Fibroblast of skin of right quadriceps (primary cell): ENCODE measurements at places on chromosomes 3 and 15.

DNA sequence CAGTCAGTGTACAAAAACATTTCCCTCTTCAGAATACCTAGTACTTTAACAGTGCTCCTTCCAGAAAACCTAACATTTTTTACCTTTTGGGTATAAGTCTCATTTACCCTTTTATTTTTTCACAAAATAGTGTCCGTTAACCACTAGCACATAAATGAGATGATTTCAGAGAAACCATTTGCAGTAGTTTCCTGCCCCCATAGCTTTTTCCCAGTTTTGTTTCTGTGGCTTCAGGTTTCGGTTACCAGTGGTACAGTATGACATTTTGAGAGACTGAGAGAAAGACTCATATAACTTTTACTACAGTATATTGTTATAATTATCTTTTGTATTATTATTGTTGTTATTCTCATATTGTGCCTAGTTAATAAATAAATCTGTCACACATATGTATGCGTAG is 6.2 kb upstream of the RBMS3 start:
- no peak for DNase-seq

DNA sequence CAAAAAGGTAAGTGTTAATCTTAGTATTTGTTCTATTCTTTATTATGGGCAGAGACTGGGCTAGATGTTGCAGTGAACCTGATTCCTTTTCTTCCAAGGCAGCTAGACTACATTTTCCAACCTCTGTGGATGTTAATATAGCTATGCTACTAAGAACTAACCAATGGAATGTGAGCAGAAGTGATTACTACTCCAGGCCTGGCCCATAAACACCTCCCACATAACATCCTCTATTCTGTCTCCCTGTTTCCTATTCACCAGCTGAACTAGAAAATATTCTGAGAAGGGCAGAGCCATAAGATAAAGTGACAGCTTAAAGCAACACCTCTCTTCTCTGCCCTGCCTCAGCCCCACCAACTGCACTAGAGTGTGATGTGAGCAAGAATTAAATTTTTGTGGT is 29.4 kb downstream of the CD200R1L start:
- DNase-seq: peak; percentile 35

DNA sequence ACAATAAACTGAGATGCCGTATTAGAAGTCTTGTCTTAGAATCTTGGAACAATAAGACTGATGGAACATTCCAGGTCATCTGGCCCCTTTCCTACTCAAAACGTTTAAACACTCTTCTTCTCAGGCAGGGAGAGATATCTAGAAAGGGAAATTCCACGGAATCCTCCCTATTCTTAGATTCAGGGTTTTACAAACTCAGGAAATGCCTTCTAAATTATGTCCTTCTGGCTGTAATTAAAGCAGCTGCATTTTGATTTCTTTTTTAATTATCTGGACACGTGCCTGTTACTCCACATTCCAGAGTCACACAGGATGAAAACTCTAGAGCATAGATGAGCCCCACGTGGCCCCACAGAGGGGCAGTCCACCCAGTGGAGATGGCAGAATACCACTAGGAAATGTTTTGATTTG is 41.5 kb upstream of the MTMR10 start:
- peak; percentile 90 for DNase-seq

DNA sequence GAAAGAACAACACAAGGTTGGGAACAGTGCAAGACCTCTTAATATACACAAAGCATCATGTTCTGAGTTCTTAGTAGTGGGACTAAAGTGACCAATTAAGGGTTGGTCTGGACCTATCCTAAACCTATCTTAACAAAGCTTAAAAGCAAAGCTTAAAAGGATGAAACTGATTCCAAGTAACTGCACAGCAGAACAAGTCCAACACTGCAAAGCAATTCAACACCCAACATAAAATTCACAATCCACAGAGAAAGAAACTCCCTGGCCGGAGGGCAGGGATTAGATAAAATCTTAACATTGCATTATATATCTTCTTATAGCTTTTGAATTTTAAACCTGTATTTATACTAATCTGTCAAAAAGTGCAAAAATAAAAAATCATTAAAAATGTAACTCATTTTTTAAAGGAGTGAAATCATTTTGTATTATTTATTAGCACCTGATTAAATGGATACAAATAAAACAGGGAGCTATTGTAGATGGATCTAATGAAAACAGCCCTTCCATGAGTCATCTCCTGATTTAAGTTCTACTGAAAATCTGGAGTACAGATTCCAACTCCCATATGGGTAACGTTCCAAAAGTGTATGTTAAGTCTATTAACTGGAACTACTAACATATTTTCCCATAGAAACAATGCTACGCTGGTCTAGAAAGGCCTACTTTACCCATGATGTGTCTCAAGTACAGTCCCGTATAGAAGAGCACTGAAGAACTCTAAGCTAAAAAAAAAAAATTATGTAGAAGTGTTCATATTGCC is 34.9 kb downstream of the PIK3R4 start:
- peak; percentile 51 for DNase-seq

- DNase-seq: peak; percentile 6
These were observed 62.8 kb upstream of the ADCY5 start for GRCh38 chr3:123511726-123512125.

DNA sequence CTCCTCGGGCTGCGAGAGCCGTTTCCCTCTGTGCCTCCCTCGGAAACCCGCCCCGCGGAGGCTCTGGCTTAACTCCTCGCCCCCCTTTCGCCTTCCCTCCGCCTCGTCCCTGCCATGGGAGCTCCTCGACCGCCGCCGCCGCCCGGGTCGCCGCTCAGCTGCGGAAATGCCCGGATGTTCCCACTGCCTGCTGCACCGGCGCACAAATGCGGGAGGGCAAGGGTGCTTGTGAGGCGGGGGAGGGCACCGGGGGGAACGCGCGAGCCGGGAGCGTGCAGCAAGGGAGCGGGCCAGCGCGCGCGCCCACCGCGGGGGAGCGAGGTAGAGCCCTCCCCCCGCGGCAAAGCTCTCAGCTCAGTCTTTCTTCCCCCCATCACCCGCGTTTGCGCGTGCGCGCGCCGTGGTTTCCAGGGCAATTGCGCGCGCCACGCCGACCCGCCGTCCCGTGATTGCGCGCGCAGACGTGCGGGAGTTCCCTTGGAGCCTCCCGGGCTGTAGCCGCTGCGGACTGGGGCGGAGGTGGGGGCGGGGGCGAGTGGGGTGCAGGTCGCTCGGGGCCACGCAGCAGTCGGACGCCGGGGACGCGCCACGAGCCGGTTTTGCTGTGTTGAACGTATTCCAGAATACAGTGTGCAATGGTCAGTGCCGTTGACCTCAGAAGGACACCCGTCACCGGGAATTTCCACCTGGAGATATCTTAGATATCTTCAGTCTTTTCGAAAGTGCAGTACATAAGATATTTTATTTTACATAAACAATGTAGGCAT is at the start of gene DMXL2:
Gene DMXL2 (minus strand): TSS at position 168 of the 767 bp plus-strand sequence. CDS start 226 bp downstream, outside the sequence.
- peak; percentile 86 for DNase-seq

DNA sequence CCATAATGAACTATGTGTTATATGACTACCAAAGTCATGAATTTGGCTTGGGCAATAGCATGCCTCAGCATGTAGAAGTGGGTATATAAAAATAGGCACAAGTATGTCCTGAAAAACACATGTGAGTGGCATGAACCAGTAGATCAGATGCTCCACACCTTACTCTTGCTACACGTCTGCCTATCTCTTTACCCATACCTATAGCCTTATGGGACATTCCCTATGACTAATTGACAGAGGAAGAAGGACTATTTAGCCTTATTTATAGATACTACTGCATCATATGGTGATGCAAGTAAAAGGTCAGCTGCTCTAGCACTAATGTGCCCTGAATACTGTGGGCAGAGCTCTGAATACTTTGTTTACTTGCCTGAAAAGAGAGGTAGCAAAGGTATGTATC is 81.0 kb upstream of the ZPLD1 start:
- no peak for DNase-seq

- DNase-seq: no peak
These were observed 116.4 kb upstream of the ARHGEF3 start for GRCh38 chr3:56918111-56918568.

DNA sequence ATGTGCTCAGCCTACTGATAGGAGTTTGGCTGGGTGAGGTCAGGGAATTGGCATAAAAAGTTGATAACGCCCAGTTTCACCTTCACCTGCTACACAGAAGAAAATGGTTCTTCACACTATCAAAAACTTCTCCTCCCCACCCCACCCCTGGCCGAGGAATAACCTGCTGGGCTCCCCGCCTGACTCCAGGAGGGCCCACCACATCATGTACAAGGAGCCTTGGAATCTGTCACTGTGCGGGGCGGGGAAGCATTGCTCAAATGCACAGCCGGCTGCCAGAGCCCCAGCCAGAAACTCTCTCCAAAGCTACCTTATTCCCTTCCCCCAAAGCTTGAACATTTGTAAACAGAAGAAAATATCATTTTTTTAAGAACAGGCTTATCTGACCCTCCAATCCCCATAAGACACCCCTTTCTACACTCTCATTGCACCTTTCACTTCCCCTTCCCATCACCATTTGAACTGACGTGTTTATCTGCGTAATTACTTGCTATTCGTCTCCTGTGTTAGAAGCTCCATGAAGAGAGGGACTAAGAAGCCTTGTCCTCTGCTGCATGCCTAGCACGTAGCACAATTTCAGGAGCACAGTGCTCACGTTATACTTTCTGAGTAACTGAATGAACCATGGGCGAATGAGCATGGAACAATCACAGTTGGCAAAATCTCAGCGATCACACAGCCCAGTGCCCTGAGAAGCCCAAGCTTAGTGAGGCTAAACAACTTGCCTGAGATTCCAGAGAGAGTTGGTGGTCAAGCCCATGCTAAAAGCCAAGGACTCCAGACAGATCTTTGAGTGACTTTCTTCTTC is 82.9 kb downstream of the HES1 start:
- DNase-seq: no peak

GRCh38 chr3:73188707-73189106 is 127.2 kb downstream of the EBLN2 start:
- DNase-seq: peak; percentile 23

DNA sequence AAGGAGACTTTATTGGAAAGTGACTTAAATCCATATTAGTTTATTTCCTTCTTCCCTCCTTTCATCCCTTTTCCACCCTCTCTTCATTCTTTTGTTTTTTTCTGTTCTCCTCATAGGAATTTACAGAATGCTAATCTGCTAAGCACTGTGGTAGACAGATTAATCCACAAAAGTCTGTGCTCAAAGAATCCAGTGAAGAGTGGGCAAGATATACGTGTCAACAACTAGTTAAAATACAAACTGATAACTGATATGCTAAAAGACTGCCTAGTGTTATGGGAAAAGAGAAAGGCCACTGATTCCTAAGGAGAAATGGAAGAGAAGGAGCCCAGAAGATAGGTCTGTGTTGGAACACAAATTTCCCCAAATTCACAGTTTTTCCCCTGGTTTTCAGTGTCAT is 202.2 kb downstream of the MBNL1 start:
- no peak for DNase-seq
